Stimulated activated CD4-positive, alpha-beta T cell treated with anti-CD3 and anti-CD28 coated beads, TNF-alpha, amount 100 ng/mL, for 1 hour (primary cell): ENCODE measurements at places on chromosomes 2 and 18.

GRCh38 chr2:160279813-160280465 is 79.9 kb upstream of the ITGB6 start:
- no peak for DNase-seq

- DNase-seq = no peak
Measured at GRCh38 chr2:6148882-6149281, 456.7 kb downstream of the SOX11 start.

DNA sequence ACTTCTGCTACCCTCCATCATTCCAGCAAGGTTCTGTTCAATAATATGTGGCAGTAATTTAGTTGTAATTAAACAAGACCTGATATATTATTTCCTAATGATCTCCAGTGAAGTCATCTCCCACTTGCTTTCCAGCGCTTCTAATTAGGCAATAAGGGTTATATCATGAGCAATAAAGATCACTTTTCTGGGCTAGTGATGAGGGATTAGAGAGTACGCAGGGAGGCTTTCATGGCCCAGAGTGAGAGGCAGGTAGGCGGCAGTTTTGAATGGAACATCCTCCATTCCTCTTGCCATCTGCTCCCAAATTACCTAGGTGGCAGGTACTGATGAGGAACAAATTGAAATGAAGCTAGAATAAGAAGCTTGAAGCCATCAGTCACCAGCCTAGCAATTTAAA is 358.1 kb upstream of the SYT4 start:
- no peak for DNase-seq

DNA sequence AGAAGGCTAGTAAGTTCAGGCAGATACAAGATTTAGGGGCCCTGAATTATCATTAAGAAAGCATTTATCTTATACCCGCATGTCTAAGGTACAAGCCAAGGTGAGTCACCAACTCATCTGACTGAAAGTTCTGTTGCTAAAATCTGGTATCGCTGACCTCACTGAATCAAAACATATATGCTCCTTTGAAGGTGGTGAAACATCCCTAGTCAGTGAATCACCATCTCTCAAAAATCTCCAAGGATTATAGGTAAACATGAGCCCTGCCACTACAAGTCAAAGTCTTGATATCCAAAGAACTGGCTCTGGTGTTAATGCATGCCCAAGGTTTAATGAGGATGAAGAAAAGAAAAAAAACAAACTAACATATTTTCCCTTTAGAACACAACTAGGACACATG is 43.5 kb downstream of the IRS1 start:
- DNase-seq = no peak

DNA sequence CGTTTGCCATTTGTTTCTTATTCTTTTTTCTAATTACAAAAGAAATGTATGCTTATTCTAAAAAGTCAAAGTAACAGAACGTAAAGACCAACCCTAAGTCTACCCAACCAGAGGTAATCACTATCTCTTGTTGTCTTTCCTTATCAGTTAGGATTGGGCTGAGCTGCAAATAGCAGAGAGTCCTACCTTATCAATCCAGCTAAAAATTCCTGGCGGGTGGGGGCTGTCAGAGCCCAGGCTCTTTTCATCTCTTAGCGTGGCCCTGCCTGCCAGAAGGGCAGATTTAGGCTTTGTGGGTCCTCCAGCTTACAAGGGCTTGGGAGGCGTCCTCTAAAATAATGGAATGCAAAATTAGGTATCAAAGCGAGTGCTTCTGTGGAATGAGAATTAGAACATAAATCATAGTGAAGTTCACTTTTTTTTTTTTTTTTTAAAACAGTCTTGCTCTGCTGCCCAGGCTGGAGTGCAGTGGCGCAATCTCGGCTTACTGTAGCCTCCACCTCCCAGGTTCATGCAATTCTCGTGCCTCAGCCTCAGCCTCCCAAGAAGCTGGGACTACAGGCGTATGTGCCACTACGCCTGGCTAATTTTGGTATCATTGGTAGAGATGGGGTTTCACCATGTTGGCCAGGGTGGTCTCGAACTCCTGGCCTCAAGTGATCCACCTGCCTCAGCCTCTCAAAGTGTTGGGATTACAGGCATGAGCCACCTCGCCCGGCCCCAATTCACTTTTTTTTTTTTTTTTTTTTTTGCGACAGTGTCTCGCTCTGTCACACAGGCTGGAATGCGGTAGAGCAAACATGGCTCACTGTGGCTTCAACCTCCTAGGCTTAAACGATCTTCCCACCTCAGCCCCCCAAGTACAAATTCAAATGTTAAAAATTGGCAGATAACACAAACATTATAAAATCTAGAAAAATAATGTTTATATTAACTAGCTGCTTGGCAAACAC is 57.4 kb upstream of the B3GNT7 start:
- DNase-seq = no peak
